ENCODE measurements at places on chromosomes 11 and 22.

DNA sequence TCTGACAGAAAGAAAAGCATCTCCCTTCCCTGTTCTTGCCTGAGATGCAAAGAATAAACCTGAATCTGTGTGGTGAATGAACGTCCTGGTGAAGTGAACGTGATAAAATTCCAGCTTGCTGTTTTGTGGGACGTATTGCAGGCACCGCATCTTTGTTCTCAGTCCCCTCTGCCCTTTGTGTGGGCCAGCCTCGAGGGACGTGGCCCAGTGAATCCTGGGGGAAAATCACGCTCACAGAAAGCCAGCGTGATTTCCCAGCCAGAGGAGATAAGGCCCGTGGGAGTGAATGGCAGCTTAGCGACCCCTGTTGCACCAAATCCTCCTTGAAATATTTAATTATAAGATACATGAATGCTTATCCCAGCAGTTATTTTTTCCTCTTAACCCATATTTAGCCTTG, 129.1 kb downstream of the COMMD9 start:
- DNase-seq = no peak

DNA sequence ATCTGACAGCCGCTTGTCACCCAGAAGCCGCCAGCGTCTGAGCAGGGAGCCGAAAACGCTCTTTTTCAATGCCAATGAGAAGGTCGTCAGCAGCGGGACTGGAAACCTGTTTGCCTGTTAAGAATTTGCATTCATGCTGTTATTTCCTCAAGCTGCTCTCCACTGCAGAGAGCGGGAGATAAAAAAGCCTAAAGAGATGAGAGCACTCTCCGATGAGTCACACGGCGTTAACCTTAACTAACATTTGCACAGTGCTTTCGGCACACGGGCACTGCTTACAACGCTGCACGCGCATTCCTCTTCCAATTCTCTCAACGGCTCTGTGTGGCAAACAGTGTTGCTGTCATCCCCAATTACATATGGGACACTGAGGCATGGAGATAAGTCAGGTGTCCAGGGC, 40.0 kb upstream of the RTL6 start:
- DNase-seq = no peak

DNA sequence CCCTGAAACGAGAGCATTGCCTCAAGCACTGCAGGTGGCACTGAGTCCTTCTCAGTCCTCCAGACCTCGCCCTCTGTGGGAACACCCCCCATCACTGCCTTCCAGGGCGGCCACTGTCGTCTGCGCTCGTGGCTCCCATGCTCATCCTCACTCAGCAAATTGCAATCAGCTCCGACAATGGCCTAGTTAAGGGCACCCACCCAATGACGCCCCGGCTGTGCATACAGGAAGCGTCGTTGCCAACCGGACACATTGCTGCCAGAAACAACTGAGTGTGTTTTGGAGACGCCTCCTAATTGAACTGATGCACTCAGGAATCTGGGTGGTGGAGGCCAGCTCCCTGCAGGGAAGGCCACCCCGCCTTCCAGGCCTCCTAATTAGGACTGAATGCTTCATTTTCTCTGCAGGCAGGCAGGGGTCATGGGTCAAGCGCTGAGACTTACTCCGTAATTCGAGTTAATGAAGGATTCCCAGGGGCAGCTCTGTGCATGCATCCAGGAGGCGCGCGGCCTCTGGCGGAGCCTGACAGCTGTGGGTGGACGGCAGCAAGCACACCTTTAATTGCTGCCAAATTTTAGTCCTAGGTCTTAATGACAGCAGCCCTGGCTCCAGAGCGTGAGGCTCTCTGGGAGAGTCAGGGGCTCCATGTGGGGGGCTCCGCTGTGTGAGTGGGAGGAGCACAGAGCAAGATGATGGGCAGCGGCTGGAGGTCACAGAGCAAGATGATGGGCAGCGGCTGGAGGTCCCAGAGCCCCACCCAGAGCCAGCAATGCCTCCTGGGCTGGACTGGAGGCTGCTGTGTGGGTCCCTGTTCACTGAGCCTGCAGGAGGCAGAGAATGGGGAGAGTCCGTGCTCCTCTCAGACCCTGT, 199.0 kb downstream of the BRD1 start:
- no peak for DNase-seq

GRCh38 chr11:31617246-31617645, 107.7 kb downstream of the ELP4 start:
- no peak for DNase-seq

DNA sequence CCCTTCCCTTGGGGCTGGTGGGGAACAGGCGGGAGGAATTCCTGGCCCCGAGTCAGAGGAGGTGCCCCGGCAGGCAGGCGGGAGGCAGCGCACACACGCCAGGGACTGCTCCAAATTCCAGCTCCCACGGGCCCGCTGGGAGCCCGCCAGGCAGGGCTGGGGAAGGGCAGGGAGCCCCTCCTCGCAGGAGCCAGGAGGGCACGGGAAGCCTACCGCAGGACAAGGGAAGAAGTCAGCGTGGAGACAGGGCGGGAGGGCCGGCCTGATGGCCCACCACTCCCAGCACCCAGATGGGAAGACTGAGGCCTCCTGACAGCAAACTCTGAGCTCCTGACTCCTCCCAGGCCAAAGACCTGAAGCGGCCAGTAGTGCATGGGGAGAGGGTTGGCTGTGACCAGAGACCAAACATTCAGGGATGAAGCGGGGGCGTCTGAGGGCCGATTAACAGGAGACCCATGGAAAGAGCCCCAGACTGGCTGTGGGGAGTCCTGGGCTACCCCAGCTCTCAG, 22.4 kb downstream of the RPL3 start:
- DNase-seq = no peak

- DNase-seq = peak; percentile 19
Measured at GRCh38 chr22:18091916-18092526, 14.2 kb downstream of the PEX26 start.

DNA sequence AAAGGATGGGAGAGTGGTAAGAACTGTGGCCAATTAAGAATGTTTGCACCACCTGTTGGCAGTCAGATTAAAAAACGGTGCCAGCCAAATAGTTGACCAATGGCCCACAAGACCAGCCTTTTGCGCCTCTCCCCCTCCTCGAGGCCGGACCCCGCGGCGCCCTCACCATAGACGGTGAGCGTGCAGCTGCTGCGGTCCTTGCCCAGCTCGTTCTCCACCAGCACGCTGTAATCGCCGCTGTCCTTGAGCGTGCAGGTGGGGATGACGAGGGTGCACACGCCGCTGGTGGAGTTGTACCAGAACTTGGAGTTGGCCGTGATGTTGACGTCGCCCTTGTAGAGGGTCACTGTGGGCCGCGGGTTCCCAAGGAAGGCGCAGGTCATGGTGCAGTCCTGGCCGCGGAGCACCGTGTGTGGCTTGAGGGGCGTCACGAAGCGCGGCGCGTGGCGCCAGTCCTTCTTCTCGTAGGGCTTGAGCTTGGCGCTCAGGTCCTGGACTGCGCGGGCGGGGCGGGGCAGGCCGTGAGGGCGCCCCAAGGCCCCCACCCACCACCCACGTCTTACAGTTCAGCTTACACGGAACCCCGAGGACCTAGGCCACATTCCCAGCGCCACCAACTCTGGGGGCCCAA, 7.2 kb downstream of the TMEM86A start:
- DNase-seq = no peak

All from T-helper 17 cell (primary cell).